Retina (tissue), 1 donor: ENCODE measurements at places on chromosomes 7 and 10.

DNA sequence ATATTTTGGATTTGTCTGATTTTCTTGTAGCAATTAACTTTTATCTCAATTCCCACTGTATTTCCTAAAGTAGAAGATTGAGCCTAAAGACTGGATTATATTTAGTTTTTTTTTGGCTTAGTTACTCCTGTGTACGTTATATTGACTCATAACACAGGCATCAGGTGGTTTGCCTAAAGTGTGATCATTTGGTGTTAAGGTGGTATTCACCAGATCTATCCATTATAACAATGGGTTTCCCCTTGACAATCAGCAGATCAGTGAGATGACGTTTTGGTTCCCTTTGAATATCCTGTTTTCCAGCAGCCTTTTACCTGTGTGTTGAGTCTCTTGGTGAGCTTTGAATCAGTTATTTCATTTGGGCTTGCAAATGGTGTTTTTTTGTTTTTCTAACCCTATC lies 18.1 kb downstream of the MAPK8 start:
- DNase-seq: no peak

GRCh38 chr10:15124190-15124589 lies 27.0 kb downstream of the RPP38 start:
- DNase-seq: no peak

- no peak for DNase-seq
Observed at GRCh38 chr10:46558122-46558391, 1.6 kb upstream of the GPRIN2 start.

GRCh38 chr10:132336919-132337407 lies 5.0 kb downstream of the LRRC27 start:
- no peak for DNase-seq

GRCh38 chr7:25562673-25563182 lies 334.4 kb upstream of the NPVF start:
- no peak for DNase-seq

GRCh38 chr7:27661811-27662489 lies 733 bp downstream of the HIBADH start:
- DNase-seq: no peak

- DNase-seq: no peak
Observed at GRCh38 chr7:146713934-146714333, 597.3 kb downstream of the CNTNAP2 start.

- DNase-seq: no peak
Observed at GRCh38 chr7:79137942-79138341, 315.5 kb downstream of the MAGI2 start.
